ENCODE measurements at places on chromosomes 3 and 15.

DNA sequence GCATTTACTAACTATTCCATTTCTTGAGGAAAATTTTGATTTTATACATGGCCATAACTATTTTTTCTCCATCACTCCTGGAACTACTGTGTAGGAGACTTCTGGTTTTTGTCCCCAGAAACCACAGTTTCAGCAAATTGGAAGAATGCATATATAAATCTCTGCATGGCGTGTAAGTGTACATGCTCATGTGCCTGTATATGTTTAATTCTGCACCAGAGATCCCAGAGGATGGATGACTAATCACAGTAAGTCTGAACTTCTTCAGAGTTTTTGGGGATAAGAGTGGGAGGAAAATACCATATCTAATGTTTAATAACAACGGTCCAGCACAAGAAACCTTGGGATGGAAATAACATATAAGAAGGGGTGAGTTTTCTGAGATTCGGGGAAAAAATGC is 10.9 kb upstream of the COL6A6 start:
- no peak for ATAC-seq

- peak; percentile 37 for ATAC-seq
These were observed 145.2 kb downstream of the KLF13 start for GRCh38 chr15:31471731-31472430.

DNA sequence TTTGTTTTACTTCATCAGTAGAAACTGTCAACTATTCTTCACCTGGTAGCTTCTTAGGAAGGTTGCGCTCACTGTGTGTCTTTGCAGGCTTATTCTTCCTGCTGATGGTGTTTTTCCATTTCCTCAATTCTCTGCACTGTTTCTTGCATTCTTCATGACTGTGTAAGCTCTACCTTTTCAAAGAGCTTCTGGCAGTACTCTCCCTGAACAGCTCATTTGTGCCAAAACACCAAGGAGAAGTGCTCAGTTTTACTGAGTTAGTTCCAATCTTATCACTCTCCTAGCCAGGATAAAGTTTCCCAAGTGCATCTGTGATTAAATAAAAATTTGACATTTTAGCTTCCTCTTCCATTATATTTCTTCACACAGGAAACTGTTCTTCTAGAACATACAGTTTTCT is 339.8 kb downstream of the EPHA3 start:
- ATAC-seq = no peak

- ATAC-seq = no peak
These were observed 94.8 kb downstream of the FLNB start for GRCh38 chr3:58102976-58103451.

DNA sequence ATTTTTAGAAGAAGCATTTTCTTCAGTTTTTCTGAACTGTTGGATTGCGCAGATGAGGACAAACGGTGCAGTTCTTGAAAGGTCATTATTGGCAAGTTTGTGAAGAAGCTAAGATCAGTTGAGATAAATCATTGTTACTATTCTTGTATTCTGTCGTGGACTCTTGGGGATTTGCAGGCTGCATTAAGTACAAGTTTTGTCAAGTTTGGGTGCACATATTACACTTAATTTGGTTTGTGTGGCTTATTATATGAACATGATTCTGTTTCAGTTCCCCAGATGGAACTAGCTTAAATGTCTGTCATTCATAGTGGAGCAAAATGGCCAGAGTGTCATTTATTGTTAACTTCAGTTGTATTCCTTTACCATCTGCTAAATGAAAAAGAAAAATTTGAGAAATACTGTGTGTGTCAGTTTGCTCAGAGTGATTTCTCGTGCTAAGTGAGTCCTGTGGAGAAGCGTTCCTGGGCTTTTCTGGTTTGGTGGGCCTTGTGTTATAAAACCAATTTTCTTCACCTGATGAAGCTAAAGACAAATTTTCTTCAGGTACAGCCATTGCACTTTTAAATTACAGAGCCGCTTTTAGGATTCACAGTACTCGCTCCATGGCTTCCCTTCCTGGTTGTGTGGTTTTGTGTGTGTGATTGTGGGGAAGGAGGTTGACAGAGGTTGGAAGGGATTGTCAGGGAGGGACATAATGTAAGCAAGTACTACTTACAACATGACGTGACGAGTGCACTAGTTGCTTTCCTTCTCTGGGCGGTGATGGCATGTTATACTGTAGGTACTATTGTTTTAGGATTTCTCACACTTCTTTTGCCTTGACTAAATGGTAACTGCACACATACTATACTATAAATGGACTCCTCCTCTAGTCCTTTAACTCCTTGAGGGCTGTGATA is 1.7 kb downstream of the AKAP13 start:
- ATAC-seq = no peak

GRCh38 chr15:77684341-77685081 is 51.8 kb upstream of the LINGO1 start:
- ATAC-seq = no peak

DNA sequence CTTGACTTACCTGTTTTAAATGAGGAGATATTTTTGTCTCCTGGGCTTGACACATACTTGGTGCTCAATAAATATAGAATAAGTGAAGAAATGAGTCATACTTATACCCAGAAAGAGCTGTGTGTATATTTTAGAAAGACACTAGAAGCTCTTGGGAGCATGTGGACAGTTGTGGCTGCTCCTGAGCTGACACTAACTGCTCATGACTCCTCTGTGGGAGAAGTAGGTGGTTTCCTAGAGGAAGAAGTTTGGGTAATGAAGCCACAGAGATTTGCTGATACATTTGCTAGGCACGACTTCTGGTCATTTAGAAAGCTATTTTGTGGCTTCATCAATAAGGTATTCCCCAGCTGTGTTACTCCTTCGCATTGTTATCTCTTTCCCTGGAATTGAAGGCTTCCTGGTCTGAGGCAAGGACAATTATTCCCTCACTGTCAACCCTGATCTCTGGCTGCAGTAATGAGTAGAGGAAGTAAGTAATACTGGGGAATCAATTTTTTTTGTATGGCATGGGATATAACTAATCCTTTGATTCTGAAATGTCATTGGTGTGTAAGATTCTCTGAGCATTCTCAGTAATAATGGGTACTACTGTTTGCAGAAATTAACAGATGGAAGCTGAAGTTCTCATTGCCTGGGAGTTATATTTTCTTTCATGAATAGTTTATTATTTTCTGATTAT is 79.6 kb upstream of the DCBLD2 start:
- ATAC-seq = peak; percentile 41

DNA sequence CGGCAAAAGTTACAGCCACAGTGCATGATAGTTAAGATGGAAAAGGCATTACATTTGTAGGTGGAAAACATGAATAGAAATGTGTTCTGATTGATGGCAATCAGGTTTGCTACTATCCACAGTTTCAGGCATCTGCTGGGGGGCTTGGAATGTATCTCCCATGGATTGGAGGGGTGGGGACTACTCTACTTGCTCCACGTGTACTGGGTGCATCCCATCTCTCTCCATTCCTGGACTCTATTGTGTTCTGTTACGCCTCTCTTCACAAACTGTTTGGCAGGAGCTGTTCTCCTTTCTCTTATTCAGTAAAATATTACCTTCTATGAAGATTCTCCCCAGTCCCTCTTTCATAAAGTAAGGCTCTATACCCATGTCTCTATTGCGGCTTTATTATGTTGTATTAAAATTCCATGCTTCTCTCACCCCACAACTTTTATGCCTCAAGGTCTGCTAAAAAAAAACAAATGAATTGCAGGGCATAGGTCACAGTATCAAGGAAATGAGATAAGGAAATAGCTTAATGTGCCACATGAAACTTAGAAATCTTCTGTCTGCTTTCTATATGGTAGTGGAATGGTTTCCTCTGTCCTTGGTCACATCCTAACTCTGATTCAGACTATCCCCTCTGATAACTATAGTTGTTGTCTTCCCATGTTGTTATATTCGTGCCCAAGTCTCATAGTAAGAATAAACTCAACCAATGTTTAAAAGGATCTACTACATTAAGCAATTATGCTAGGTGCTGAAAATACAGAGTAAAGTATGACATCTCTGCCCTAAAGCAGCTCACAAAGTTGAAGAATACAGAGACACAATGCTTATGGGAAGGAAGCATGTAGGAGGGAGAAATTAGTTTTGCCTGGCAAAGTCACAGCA is 43.2 kb downstream of the LRRFIP2 start:
- ATAC-seq = no peak

- ATAC-seq = no peak
These were observed 8.1 kb downstream of the ABTB1 start for GRCh38 chr3:127680798-127681221.

DNA sequence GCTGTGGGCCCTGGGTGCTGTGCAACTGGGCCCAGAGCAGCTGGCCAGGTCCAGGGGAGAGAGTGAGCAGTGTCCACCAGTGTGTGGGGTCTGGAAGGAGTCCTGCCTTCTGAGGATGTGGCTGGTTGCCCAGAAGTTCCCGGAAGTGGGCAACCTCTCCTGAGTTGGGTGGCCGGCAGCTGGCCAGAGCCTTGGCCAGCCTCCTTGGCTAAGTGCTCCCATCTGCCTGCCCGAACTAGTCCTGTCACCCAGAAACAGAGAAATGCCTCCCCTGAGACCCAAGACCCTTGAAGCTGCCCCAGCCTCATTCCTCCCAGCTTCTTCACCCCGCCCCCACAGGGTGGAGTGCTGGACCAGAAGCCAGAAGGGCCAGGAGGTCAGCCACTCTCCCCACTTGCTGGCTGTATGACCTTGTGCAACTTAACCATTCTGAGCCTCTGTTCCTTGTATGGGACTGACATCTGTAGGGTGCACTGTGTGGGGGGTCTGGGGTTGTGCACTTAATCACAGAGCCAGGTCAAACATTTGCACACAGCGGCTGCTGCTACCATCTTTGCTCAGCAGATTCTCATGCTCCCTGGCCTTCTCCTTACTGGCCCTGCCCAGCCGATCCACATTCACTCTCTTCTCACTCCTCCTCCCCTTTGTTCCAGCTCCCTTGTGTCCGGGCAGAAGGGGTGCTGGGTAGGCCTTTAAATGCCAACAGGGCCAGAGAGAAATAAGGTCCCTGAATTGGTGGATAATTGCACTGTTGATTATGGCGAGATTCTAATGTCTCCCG is 7.5 kb upstream of the ALAS1 start:
- ATAC-seq = peak; percentile 65

DNA sequence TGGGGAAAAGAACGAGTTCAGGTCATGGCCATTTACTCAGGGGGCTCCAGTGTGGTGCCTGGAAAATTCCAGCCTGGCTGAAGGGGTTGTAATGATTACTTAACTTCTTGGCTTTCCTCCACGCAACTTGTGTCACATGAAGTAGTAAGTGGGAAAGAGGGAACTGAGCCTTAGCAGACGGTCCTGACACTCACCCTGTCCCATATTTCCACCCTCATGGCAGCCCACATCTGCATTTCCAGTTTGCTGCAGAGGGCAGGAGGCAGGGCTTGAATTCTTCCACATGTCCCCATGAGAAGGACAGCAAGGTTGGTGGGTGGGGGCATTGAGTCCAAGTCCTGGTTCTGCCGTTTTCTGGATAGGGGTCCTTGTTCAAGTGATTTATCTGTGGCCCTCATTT is 7.8 kb upstream of the CAMP start:
- ATAC-seq = no peak

- ATAC-seq = peak; percentile 97
These were observed 9.7 kb downstream of the PLA2G4D start for GRCh38 chr15:42084465-42085235.

DNA sequence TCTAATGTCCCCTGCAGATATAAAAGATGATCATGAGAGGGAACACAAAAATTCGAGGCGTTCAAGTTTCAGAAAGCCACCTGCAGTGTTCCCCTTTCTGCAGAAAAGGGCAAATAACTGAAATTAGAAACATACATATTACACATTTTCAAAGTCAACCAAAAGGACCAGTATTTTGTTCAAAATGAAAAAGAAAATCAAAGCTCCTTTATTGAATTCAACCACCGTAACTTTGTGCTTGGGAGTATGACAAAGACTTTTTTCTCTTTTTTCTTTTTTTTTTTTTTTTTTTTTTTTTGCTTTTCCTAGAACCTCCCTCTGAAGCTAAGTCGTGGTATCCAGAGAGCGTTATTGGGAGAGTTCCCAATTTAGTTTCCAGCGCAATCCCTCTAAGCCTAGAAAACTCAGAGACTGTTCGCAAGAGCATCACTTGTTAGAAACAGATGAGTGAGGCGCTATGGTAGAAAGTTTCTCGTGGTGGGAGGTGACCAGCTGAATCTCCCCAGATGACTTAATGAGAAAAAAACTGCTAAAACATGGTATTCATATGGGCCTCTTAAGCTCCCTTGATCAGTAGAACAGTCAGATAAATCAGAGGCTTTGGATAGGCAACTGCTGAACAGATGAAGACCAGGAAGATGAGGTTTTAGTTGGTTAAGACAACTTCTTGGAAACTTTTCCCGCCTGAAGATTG is 77.4 kb downstream of the MB21D2 start:
- no peak for ATAC-seq

- no peak for ATAC-seq
These were observed 109.5 kb upstream of the OCA2 start for GRCh38 chr15:28208583-28208982.
